ENCODE measurements at places on chromosomes 2 and 18.

DNA sequence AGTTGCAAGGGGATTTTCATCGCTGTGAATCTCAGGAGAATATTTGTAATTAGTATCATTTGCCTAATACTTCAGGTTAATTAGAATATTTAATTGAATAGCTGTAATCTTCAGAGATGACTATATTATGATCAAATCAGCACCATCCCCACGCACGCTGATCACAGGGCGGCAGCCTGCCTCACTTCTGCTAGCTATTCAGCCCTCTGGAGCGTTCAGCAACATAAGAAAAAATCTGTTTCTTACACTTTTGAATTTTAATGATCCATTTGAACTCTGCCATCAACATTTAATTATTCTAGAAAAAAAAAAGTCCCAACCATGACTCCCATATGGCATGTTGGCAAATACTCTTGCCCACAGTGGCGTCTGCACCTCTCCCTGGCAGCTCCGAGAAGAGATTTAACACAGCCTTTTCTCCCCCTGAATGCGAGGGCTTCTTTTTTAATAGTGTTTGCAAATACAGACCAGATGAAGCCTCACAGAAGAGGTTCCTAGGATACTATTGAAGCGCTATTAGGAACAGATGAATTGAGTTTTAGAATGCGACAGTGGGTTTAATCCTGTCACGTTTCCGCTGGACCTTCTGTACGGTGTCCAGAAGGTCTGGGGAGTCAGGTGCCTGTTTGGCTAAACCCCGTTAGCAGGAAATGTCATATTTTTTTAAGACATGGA, 731.9 kb upstream of the SALL3 start:
- no peak for DNase-seq

DNA sequence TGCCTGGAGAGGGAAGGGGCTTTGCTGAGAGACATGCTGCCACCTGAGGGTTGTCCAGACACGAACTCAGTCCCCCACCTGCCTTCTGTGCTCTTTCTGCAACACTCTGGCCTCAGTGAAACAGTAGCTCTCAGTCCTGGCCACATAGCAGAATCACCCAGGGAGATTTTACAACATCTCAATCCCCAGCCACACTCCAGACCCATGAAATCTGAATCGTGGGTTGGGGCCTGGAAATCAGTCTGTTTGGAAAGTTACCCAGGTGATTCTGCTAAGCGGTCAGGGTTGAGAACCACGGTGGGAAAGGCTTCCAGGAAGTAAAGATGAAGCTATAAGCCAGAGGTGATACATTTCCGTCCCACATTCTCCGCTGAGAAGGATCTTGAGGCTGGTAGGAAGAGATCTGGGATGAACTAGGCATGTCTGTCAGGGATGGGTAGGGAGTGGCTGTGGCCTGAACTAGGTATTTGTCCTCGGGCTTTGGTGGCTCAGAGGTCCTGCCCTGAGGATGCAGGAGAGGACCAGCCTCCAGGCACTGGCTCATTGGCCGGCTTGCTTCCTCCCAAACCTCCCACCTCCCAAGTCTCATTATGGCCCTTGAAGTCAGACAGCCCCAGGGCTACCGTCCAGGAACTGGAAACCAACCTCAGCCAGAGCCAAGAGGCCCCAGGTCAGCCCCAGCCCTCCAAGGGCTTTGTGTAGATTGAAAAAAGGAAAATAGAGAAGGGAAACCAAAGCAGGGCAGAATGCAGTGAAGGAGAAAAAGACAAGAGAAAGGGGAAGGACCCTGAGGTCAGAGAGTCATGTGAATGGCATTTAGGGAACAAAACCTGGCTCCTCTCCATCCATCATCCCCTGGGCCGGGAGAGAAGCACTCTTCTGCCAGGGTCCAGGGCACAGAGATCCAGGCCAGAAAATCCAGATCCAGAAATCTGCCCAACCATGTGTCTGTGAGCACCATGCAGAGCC, 119.6 kb downstream of the ZFP36L2 start:
- no peak for DNase-seq

GRCh38 chr2:219298759-219299371, 10.3 kb downstream of the PTPRN start:
- peak; percentile 81 for DNase-seq

DNA sequence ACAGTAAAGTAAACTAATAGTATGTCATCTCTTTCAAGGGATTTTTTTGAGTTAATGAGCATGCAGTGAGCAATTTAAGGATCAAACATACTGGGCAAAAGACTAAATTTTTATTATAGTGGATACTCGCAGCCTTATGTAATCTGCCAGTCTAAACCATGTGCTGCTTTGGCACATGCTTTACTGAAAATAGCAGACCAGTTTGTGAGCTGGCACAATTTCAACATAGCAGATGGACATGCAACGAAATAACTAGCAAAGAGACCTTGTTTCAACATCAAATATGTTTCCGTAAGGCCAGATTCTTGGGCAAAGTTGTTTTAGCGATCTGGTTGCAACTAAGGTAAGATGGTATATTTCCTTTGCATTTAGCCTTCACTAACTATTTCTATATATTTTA, 807.3 kb downstream of the NR4A2 start:
- DNase-seq = no peak

GRCh38 chr18:50877545-50878265, 1.2 kb upstream of the ME2 start:
- DNase-seq = no peak

GRCh38 chr2:42901076-42901640, 108.8 kb upstream of the HAAO start:
- no peak for DNase-seq

- DNase-seq = no peak
Observed at GRCh38 chr2:140064243-140064642, 1284.1 kb upstream of the NXPH2 start.

GRCh38 chr2:60159519-60159918, 393.9 kb downstream of the BCL11A start:
- no peak for DNase-seq

DNA sequence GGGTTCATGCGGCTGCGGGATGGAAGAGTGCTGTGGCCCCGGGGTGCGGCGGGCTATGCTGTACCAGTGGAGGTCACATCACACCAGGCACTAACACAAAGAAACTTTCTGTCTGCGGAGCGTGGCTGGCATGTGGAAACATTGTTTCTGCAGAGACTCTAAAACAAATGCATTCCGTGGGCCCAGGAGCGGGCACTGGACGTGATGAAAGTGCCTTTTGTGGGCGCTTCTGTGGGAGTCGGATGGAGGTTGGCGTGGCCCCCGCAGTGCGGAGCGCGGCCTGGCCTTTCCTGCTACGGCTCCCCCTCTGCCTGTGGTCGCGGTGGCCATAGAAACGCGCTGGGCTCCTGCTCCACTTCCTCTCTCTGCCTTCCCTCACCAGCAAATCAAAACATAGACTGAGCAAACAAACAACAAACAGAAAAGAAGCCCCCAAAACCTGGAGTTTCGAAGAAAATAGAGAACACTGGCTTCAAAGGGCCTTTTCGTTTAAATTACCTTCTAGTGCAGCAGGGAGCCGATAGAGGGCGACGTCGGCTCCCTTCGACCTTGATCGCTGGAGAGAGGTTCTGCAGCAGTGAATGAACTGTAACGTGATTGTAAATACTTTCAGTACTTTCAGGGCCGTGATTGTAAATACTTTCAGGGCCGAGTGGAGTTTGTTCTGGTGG, 51.4 kb downstream of the KIF5C start:
- peak; percentile 9 for DNase-seq

- DNase-seq = peak; percentile 59
Observed at GRCh38 chr2:37832590-37833197, 92.4 kb upstream of the RMDN2 start.

- no peak for DNase-seq
Observed at GRCh38 chr2:38155015-38155414, 79.1 kb upstream of the CYP1B1 start.

DNA sequence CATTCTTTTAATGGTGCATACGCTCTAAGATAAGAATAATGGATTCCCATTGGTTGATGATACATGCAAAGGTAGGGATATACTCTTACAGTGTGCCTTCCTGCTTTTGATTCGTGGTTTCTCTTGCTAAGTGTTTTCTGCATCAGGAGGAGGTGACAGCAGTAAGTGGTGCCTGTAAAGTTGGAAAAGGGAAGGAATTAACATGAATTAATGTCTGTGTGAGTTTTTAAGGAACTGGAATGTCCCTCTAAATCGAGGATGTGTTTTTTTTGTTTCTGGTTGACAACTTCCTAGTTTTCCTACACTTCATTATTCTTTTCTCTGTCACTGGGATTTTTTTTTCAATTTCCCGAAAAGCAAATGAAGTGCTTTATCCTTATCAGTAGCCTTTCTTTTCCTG, 54.4 kb downstream of the CRIM1 start:
- DNase-seq = no peak

DNA sequence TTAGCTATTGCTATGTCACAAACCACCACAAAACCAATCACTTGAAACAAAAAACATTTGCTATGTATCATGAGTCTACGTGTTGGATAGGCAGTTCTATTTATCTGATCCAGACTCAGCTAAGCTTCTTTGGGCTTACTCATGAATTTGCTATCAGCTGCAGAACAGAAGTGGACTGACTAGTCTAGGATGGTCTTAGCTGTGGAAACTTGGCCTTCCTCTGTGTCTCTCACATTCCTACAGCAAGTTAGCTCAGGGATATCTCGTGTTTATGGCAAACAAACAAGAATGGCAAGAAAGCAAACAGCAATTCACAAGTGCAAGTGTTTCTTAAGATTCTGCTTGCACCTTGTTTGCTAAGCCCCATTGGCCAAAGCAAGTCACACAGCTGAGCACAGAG, 288.0 kb upstream of the TNP1 start:
- DNase-seq = no peak

GRCh38 chr2:170651624-170652325, 63.4 kb upstream of the SP5 start:
- DNase-seq = no peak

DNA sequence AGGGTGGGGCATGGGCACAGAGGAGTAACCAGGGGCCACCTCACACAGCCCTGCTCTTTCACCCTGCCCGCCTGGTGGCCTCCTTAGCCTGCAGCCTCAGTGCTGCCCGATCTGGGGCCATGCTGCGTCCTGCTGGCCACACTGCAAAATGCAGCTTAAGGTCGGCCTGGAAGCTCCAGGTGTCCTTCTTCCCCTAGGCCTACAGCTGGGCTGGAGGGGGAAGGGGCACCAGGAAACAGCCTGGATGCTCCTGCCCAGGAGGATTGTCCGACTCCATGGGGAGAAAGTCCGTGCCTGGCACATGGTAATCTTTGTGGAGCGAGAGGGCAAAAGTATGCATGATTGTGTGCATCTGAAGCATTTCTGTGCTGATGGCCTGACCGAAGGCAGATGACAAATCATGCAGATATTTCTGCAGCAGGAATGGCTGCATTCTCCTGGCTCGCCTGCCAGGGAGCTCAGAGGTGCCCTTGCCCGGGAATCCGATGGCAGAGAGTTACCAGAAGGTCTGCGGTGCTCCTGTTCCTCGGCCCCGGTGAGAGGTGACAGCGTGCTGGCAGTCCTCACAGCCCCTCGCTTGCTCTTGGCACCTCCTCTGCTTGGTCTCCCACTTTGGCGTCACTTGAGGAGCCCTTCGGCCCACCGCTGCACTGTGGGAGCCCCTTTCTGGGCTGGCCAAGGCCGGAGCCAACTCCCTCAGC, 12.8 kb upstream of the ALPP start:
- no peak for DNase-seq

DNA sequence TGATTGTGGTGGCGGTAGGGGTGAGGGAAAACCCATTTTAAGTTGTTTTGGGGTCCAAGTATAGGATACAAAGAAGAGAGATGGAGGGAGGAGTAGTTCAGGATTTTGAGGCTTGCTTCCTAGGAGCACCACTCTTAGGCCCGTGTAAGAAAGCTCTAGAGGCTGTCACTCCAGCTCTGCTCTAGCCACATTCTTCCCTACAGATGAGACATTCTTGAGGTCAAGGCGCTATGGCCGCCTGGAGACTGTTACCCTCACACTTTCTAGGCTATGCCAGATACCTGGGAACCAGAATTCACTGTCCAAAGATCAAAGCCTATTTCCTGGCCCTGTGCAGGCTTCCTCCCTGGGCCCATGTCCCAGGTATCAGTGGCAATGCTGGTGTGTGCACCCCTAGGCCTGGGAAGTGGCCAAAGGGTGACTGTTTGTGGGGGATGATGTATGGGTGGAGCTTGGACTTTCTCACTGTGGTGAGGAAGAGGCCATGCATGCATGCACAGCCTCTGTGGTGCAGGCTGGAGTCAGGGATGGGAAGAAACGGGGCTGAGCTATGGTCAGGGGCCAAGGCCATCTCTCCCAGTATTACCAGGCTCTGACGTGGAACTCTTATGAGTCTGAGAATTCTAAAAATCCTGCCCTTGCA, 7.0 kb upstream of the TTL start:
- DNase-seq = no peak

GRCh38 chr2:52345676-52346075, 1313.7 kb upstream of the NRXN1 start:
- DNase-seq = no peak

GRCh38 chr2:144650907-144651306, 131.0 kb upstream of the ZEB2 start:
- DNase-seq = no peak

GRCh38 chr2:70772486-70773155, 4.6 kb upstream of the ADD2 start:
- DNase-seq = no peak

DNA sequence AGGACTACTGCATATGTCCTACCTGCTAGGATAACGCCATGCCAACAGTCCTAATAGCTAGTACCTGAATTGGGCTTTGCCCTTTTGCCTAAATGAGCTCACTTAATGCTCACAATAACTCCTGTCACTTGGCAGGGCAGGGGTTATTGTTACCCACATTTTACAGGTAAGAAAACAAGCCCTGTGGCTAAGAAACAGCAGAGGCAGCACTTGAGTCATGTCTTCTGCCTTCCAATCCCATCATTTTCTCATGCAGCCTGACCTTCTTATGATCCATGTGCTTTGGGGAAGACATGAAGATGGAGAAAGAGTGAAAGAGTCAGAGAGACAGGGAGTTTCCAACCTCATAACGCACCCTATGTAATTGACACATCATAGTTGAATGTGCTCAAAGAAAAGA, 33.6 kb upstream of the LPIN1 start:
- no peak for DNase-seq

DNA sequence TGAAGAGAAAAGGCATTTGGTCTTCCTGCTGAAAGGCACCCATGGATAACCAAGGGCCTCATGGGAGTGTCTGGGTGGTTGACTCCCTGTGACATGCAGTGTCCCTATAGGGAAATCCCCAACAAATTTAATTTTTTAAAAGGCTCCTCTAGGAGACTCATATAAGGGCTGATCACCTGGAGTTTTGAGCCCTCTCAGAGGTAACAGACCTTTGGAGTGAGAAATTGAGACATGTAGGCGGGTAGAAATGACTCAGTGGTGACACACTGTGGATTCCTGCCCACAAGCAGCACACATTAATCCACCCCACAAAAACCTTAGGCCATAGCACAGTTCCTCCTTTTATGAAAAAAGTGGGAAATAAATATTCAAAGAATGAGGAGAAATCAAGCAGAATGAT, 557.0 kb upstream of the CNTNAP5 start:
- no peak for DNase-seq

- no peak for DNase-seq
Observed at GRCh38 chr18:79396431-79397246, 909 bp downstream of the NFATC1 start.

GRCh38 chr2:7127687-7128086, 210.5 kb downstream of the RNF144A start:
- no peak for DNase-seq

- DNase-seq = no peak
Observed at GRCh38 chr18:74413836-74414235, 43.3 kb downstream of the DIPK1C start.

Data from activated T-helper 1 cell treated with anti-CD3 and anti-CD28 coated beads, Interleukin-2, amount 50 U/mL, for 16 hours (primary cell).